ENCODE measurements at places on chromosomes 7 and 10.

DNA sequence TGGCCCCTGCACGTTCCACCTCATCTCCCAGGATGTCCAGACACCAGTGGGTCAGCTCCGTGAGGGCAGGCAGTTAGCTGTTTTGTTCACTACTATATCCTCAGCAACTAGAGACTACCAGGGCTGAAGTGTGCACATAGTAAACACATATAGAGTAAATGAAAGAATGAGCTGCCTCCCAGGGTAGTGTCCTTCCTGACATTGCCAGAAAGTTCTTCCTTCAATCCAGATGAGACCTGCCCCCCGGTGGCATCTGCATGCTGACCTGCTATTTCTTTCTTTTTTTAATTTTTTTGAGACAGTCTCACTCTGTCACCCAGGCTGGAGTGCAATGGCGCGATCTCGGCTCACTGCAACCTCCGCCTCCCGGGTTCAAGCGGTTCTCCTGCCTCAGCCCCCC is 14.0 kb upstream of the ARPC1A start:
- DNase-seq, result no peak

GRCh38 chr10:127882801-127883459 is 9.8 kb downstream of the CLRN3 start:
- no peak for DNase-seq

DNA sequence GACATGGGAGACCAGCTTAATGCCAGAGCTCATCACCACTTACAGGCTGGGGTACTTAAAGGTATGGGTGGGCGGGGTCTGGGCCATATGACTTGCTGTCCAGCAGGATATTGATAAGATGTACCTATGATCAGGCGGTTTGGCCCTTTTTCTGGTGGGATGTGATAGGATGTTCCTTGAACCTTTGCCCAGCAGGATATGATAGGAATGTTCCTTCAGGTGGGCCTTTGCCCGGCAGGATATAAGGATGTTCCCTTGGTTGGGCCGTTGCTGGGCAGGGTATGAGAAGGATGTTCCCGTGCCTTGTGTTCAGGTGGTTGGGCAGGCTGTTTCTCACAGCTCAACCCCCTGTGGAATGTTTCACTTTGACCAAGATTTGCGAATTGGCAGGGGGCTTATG is 187.2 kb upstream of the CXCL12 start:
- DNase-seq, result no peak

DNA sequence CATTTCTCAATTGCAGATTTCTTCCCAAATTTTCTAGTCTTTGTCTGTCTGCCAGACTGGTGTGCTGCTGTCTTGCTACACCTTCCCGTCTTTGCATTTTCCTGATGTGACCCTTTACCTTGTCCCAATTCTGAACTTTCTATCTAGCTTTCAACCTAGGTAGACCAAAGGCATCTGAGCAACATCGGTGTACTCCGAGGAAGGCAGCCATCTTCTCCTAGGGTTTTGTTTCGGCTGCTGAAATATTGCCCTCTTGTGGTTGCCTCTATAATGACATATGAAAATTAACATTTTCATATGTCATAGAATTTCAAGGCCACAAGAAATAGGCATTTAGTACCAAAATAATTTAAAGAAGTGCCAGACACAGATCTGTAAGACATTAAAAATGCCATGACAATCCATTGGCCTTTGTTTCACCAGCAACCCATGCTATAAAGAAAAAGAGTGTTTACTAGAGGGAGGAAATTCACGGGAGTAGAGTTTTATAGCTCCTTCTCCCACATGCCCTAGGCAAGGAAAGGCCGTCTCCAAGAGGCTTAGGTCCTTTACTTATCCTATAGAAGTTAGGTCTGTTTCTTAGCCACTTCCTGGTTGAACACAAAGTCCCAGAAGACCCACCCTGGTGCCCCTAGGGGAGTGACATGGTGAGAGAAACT is 23.4 kb downstream of the OR9A2 start:
- no peak for DNase-seq

DNA sequence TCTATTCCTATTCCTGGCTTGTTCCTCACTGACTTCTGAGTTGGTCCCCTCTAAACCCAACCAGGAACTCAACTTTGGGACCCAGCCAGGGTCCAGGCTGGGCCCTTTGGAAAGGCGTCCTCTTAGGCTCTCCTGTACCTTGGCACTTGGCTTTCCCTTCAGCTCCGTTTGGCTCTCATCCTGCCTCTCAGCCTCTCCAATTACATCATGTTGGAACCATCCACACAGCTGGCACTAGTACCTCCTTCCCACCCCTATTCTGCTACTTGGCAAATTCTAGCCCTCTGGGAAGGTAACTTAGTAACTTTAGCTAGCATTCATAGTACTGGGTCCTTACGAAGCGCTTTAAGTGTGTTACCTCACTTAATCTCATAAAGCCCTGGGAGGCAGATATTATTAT is 205.3 kb upstream of the HABP2 start:
- no peak for DNase-seq

- DNase-seq, result no peak
Measured at GRCh38 chr10:114100848-114101741, 57.4 kb downstream of the ADRB1 start.

DNA sequence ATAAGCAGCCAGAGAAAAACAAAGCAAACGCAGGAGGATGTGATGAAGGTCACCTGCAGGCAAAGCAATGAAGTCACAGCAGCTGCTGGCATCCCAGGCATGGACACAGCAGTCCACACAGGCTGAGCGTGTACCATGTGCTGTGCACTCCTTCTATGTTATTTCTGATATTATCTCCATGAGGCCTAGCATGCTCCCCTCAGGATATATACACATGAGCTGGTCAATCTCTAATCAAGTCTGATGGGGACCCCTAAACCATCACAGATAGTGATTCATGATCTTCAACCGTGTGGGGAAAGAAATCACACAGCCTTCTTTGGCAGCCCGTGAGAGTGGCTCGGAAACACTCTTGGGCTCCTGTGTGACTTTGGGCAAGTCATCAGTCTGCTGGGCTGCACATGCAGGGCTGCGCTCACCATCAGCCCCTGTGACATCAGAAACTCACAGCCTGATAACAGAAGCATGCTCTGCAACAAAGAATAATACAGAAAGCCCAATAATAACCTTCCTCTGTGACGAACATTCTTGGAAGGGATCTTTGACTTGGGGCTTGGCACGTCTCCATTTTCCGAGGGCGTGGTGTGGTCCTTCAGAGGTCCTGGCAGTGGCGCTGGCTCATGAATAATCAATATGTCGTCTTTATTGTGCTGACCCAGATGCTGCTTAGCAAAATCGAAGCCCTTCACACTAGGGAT is 83.0 kb upstream of the ATP6V0A4 start:
- no peak for DNase-seq

DNA sequence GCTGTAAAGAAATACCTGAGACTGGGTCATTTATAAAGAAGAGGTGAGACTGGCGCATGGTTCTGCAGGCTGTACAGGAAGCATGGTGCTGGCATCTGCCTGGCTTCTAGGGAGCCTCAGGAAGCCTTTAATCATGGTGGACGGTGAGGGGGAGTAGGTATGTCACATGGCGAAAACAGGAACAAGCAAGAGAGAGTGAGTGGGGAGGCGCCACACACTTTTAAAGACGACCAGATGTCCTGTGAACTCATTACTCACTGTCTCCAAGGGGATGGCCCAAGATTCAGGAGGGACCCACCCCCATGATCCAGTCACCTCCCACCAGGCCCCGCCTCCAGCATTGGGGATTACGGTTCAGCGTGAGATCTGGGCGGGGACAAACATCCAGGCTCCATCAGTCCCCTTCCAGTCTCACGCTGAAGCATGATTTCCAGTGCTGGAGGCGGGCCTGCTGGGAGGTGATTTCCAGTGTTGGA is 3.2 kb downstream of the ZNF316 start:
- peak; percentile 8 for DNase-seq

- no peak for DNase-seq
Measured at GRCh38 chr10:117757086-117757720, 214.7 kb downstream of the EMX2 start.

GRCh38 chr7:102115181-102115580 is 171.5 kb upstream of the SH2B2 start:
- no peak for DNase-seq

DNA sequence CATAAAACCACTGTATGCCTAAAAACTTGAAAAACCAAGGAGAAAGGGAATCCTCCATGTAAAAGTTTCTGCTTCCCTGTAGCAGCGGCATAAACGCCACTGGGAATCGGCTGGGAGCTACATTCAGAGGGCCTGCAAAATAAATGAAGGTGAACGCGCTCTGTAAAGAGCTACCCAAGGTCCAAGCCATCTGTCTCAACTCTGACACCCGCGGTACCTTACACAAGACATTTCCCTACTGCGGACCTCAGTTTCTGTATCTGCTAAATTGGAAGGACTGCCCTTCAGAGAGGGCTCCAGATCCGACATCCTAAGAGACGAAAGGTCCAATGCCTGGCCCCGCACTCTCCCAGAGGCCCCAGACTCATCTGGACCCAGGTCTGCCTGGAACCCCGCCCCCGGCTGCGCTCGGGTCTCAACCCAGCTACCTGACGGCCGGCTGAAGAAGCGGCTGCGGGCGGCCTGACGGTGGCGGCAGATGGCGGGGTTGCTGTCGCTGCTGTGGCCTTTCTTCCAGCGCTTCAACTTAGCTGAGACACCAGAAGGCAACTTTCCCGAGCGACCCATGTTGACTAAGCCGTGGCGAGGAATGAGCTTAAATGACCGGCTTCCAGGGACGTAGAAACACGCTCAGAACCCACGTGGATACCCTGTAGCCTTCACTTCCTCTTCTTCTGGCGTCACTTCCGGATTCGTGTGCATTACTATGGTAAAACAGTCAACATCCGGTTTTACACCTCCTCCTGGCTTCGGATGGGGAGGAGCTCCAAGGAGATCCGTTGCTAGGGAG is at the start of gene RRP12:
Gene RRP12 (minus strand): TSS at position 676 of the 790 bp plus-strand sequence. CDS start 109 bp downstream, at position 567.
- peak; percentile 67 for DNase-seq
